ENCODE measurements at places on chromosomes 7 and 10.

GRCh38 chr7:6032641-6033040, 1.5 kb downstream of the ANKRD61 start:
- no peak for DNase-seq

GRCh38 chr10:79136236-79137005, 67.7 kb downstream of the ZMIZ1 start:
- no peak for DNase-seq

- no peak for DNase-seq
Observed at GRCh38 chr7:77309714-77310220, 106.4 kb downstream of the GSAP start.

GRCh38 chr7:46015107-46015868, 94.2 kb upstream of the IGFBP3 start:
- no peak for DNase-seq

DNA sequence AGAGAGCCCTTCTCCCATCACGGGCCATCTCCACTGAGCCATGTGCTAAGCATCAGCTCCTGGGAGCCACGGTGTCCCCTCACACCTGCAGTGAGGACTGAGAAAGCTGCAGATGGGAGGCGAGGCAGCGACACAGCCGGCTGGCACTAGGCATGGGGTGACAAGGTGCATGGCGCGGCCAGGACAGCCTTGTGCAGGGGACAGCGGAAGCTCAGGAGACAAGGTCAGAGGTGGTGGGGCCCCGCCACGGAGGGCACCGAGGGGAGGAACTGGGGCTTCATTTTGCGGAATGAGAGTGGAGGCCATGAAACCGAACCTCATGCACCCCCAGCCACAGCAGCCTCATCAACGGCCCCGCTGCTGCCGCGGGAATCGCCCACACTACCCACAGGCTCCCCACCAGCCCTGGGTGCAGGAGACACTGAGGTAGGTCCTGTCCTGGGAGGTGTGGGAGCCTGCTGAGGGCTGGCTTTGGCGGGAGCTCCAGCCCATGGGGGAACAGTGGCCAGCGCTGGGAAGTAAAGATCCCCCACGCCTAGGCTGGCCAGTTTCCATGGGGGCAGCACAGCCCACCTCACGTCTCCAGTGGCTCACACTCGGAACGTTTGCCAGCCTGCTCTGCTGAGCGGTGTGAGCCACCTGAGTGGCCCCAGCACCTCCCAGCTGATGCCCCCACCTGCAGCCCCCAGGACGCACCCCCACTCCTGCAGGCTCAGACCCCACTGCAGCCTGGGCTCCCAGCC, 71.2 kb upstream of the INSIG1 start:
- no peak for DNase-seq

GRCh38 chr10:1685699-1686490, 51.4 kb downstream of the ADARB2 start:
- no peak for DNase-seq
